ENCODE measurements at places on chromosomes 13 and 19. TPM values are rescaled to one million over a fixed set of nuclear protein-coding genes. Genes with fewer than 3 reads are reported as not detected.

- H3K27me3 ChIP-seq = no peaks in the 10 kb centered on the region
- DNase-seq = no peak
- H3K4me3 ChIP-seq = no peak overlapping the region
- no peaks in the 10 kb centered on the region for H3K36me3 ChIP-seq
- H3K4me1 ChIP-seq = no peaks in the 10 kb centered on the region
These were observed 251.3 kb downstream of the SHISA2 start for GRCh38 chr13:25800523-25800922.

Gene SPACA4
- not detected for polyA plus RNA-seq

GRCh38 chr13:46489586-46490023 is 63.4 kb upstream of the LRCH1 start:
- no peak for DNase-seq
- no peak overlapping the region for H3K4me3 ChIP-seq
- H3K36me3 ChIP-seq = peaks cover 8% of the 10 kb centered on the region

GRCh38 chr19:56097306-56097705 is 23.8 kb downstream of the ZNF787 start:
- no peak overlapping the region for H3K27ac ChIP-seq
- peaks cover 16% of the 10 kb centered on the region for H3K4me1 ChIP-seq
- H3K36me3 ChIP-seq = peaks cover 20% of the 10 kb centered on the region
- H3K4me3 ChIP-seq = no peak overlapping the region
- DNase-seq = no peak

Gene PDE4C
- polyA plus RNA-seq = not detected

DNA sequence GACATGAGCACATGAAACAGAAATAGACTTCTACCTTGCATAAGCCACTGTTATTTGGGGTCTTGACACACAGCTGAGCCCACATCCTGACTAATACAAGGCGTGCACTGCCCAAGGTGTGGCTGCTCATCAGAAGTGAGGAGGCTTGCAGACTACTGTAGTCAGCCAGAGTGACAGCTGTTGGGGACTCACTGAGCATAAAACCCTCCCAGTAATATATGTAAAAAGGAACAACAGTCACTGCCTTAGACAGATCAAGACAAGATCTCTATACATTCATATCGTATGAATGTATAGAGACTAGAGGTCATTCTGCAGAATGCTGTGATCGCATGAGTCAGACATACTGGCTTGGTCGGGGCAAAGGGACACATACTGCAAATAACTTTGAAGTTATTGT is 4.1 kb upstream of the C1QTNF9B start:
- H3K4me3 ChIP-seq = no peak overlapping the region
- no peak for DNase-seq
- peaks cover 2% of the 10 kb centered on the region for H3K4me1 ChIP-seq
- H3K27me3 ChIP-seq = peaks cover 43% of the 10 kb centered on the region

- peaks cover 5% of the 10 kb centered on the region for H3K36me3 ChIP-seq
- peaks cover 35% of the 10 kb centered on the region for H3K27me3 ChIP-seq
- no peak overlapping the region for H3K27ac ChIP-seq
- H3K4me1 ChIP-seq = no peaks in the 10 kb centered on the region
- DNase-seq = peak; percentile 3
These were observed 109.4 kb downstream of the KCTD15 start for GRCh38 chr19:33905937-33906577.

Gene LILRA1
- polyA plus RNA-seq = 0.41 TPM

DNA sequence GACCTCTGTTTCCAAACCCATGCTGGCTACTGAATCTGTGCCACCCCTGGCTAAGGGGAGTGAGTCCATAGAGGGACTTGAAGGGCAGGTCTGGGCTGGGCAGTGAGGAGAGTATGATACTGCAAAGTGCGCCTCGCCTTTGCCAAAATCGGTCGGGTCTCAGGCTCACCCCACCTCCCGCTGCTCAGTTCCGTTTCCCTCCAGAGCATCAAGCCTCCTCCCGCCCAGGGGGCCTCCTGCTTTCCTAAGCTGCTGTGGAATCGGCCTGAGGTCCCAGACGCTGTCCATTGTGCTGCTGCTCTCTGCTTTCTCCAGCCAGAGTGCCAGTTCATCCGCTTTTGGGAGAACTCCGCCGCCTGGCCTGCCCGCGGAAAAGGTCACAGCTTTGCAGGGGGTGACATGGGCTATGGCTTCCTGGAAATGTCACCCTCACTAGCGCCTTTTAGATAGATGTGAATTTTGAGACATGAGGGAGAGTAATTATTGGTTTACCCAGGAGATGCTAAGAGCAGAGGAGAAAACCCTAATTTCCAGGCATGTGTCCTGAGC is 1418.4 kb downstream of the UQCRFS1 start:
- H3K4me1 ChIP-seq = peaks cover 23% of the 10 kb centered on the region
- no peaks in the 10 kb centered on the region for H3K27me3 ChIP-seq
- H3K27ac ChIP-seq = no peak overlapping the region
- DNase-seq = no peak
- no peaks in the 10 kb centered on the region for H3K36me3 ChIP-seq
- peak overlapping the region; percentile 87 for H3K4me3 ChIP-seq

DNA sequence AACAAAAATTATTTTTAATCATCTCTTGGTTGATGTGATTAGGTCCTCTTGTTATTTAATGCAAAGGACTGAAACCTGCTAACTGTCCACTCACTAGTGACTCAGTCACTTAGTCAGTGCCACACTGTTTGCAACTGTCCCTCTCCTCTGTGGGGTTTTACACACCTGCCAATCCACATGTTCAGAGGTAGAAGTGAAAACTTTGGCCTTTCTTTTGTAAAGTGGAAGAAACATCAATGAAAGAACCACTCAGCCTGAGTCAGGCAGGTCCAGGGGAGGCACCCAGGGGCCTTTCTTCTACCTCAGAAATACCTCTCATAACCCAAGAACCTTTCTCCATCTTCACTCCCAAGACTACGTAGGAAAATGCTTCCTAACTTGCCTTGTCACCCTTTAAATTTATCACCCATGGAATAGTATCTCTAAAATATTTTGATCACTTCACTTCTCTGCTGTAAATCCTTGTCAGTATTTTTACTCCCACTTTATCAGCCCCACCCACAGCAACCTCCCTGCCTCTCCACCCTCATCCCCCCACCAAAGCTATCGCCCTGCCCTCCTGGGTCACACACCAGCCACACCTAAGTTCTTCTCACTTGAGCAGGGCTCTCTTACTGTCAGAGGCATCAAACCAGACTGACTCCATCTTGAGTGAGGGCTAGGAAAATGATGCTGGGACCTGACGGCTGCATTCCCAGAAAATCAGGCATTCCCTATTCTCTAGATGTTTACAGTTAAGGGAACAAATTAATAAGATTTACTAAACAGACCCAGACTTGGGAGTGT is 29.6 kb upstream of the EEF1AKMT1 start:
- DNase-seq = no peak
- no peaks in the 10 kb centered on the region for H3K27me3 ChIP-seq
- H3K36me3 ChIP-seq = peaks cover 8% of the 10 kb centered on the region
- H3K4me3 ChIP-seq = no peak overlapping the region
- peaks cover 6% of the 10 kb centered on the region for H3K4me1 ChIP-seq

Gene EHD2
- polyA plus RNA-seq = not detected

DNA sequence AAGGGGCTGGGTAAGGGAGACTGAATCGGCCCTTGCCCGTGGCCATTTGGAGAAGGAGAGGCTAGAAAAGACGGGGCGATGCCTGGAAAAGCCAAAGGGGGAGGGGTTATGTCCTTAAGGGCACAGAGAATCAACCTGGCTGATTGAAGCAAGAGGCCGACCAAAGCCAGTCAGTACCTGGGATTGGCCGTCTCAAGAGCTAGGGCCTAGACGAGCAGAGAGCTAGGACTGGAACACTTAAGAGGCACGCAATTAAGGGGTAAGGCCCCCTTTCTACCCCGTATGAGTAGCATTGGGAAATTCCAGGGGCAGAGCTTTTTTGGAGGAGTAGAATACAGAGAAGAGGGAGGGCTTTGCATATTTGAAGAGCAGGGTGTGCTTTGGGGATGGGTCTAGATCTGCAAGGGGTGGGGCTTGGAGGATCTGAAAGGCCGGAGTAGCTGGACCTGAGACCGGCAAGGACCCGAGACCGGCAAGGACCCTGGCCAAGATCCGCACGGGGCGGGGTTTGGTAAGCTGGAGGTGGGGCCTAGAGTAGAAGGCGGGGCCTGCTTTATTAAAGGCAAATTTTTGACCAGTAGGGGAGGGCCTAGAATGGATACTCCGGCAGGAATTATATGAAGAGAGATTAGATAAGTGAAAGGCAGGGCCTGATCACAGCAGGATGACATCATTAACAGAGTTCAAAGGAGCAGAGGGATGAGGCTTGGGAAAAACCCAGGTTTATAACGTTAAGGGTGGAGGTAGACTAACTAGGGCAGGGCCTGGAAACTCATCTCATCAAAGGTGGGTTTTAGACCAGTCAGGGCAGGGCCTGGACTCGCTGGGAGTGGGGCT is 10.7 kb upstream of the CACNG6 start:
- peaks cover 33% of the 10 kb centered on the region for H3K27me3 ChIP-seq
- DNase-seq = no peak

Gene CEACAM19
- not detected for polyA plus RNA-seq

GRCh38 chr19:47231215-47232054 is 436 bp upstream of the BBC3 start:
- no peaks in the 10 kb centered on the region for H3K36me3 ChIP-seq
- H3K4me1 ChIP-seq = peaks cover 21% of the 10 kb centered on the region
- peaks cover 18% of the 10 kb centered on the region for H3K27me3 ChIP-seq

- H3K36me3 ChIP-seq = no peaks in the 10 kb centered on the region
- no peak overlapping the region for H3K4me3 ChIP-seq
- H3K27me3 ChIP-seq = no peaks in the 10 kb centered on the region
- no peaks in the 10 kb centered on the region for H3K4me1 ChIP-seq
- no peak overlapping the region for H3K27ac ChIP-seq
- no peak for DNase-seq
These were observed 2714.5 kb upstream of the PCDH20 start for GRCh38 chr13:64130171-64130570.

Gene ZNF791
- 25.7 TPM for polyA plus RNA-seq

Gene PABPC3
- 0.14 TPM for polyA plus RNA-seq

- peaks cover 19% of the 10 kb centered on the region for H3K4me1 ChIP-seq
- H3K27ac ChIP-seq = no peak overlapping the region
- no peaks in the 10 kb centered on the region for H3K27me3 ChIP-seq
- no peak for DNase-seq
- H3K36me3 ChIP-seq = no peaks in the 10 kb centered on the region
These were observed 7.9 kb downstream of the HPN start for GRCh38 chr19:35049456-35049855.

DNA sequence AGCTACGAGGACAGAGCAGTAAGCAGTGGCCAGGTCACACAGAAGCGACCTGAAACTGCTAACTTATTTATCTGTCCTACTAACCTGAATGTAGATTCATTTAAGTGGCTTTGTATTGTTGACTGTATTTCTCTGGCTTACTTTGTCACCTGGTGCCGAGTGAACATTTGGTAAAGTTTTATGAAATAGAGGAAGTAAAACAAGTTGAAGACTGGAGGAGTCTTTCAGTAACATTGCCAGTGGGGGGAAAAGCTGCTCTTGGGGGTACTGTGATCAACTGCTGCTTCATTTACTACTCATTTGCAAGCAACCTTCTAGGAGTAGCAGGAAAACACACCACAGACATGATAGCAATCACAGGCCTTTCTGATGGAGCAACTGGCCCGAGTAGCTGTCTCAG is 615.0 kb downstream of the FGF9 start:
- no peak overlapping the region for H3K27ac ChIP-seq
- H3K4me1 ChIP-seq = peaks cover 31% of the 10 kb centered on the region
- peak; percentile 5 for DNase-seq
- H3K36me3 ChIP-seq = no peaks in the 10 kb centered on the region
- H3K4me3 ChIP-seq = peak overlapping the region; percentile 37

GRCh38 chr13:79283742-79284141 is 122.3 kb downstream of the RBM26 start:
- H3K4me3 ChIP-seq = no peak overlapping the region
- no peak overlapping the region for H3K27ac ChIP-seq
- DNase-seq = no peak
- H3K36me3 ChIP-seq = no peaks in the 10 kb centered on the region

Gene COQ8B
- polyA plus RNA-seq = 22.2 TPM

Gene CCDC61
- 8.1 TPM for polyA plus RNA-seq

DNA sequence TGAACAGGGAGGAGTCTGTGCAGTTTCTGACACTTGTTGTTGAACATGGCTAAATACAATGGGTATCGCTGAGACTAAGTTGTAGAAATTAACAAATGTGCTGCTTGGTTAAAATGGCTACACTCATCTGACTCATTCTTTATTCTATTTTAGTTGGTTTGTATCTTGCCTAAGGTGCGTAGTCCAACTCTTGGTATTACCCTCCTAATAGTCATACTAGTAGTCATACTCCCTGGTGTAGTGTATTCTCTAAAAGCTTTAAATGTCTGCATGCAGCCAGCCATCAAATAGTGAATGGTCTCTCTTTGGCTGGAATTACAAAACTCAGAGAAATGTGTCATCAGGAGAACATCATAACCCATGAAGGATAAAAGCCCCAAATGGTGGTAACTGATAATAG is 16.1 kb downstream of the CEACAM6 start:
- H3K27ac ChIP-seq = no peak overlapping the region
- no peak overlapping the region for H3K4me3 ChIP-seq
- DNase-seq = no peak
- H3K27me3 ChIP-seq = peaks cover 2% of the 10 kb centered on the region
- no peaks in the 10 kb centered on the region for H3K36me3 ChIP-seq
- H3K4me1 ChIP-seq = no peaks in the 10 kb centered on the region

Gene PTGER1
- polyA plus RNA-seq = not detected

DNA sequence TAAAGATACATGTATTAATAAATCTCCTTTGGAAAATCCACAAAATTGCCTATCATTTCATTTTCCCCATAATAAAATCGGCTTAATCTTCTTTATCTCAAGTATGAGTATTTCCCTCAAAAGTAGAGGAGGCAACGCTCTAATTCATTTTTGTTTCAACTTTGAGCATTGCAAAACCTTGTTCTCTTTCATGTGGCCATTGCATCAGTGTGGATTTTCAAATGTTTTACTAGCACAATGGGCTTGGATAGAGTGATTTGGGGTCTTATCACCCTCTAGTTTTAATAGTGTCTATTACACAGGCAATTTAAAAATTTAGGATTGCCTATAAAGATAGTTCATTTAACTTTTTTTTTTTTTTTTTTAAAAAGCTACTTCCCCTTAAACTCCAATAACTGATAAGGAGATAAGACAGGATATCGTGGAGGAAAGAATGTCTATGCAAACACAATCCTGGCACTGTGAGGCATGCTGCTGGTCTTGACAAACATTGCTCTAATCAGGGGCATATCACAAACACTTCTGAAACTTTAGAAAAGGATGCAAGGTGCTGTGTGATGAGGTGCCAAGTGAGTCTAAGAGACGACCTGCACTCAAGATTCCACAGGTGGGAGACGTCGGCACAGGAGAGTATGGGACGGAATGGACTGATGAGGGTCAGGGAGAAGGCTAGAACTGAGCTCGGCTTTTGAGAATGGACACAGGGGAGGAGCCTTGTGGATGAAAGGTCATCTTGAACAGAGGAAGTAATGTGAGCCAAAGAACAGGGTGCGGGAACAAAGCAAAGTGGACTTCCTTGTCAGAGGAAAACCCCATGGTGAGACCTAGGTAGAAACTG is 199.7 kb downstream of the IRS2 start:
- H3K27ac ChIP-seq = no peak overlapping the region
- no peaks in the 10 kb centered on the region for H3K36me3 ChIP-seq
- no peaks in the 10 kb centered on the region for H3K4me1 ChIP-seq
- DNase-seq = no peak
- H3K4me3 ChIP-seq = no peak overlapping the region

Gene CLDND2
- not detected for polyA plus RNA-seq

Gene OR7C1
- polyA plus RNA-seq = not detected

Data from naive B cell (primary cell).